ENCODE measurements at places on chromosomes 11 and 22.

- DNase-seq, result no peak
Measured at GRCh38 chr11:27618281-27618915, 81.9 kb downstream of the BDNF start.

DNA sequence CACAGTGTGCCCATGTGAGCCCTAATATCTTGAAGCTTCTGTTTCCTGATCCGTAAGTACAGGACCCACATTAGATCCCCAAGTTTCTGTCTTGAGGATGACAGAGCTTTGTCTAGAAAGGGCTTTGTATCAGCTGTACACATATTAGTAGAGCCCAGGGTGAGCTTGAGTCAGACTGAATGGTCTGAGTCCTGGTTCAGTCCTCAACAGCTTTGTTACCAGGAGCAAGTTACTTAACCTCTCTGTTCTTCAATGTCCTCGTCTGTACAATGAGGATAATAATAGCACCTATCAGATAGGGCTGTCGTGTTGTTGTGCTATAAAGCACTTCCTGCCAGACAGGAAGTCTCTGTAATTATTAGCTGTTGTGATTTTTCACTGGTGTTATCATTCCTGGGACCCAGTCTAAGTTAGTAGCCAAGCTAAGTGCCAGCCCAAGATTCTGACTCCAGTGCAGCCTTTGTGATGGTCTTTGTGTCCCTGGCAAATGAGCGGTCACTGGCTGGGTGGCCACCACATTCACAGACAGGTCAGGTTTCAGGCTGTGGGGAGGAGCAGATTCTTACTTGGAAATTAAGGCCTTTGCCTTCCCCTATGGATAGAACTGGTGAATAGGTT is 6.8 kb downstream of the TOM1 start:
- DNase-seq, result peak; percentile 14

- DNase-seq, result peak; percentile 89
Measured at GRCh38 chr11:128409476-128409875, 177.9 kb downstream of the ETS1 start.

DNA sequence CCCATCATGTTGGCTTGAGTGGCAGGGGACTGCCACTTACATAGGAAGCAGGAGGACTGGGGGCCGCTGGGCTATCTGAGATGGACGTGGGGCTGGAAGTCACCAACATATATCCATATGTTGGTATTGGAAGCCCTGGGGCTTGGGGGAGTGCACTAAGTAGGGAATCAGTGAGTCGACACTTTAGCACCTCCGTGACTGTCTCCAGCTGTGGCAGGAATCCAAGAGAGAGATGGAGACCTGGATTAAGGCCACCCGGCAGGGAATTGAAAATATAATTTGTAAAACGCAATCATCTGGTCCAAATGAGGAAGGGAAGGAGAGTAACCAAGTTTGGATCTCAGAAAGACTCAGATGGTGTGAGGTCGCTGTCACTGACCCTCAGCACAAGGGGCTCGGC is 68.4 kb downstream of the ELFN2 start:
- no peak for DNase-seq

DNA sequence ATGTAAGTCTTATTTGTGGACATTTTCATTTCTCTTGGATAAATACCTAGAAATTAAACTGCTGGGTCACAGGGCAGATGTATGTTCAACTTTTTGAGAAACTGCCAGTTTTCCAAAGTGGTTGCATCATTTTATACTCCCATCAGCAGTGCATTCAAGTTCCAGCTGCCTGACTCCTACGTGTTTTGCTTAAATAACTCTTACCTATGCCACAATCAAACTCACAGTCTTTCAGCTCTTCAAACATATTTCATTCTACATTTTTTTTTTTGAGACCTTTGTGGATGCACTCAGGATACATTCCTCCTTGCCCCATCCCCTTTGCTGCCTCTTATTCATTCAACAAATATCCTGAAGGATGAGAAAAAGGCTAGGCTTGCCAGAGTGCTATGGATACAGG is 9.2 kb downstream of the TCF20 start:
- peak; percentile 81 for DNase-seq

GRCh38 chr11:14371249-14371648 is 12.3 kb upstream of the RRAS2 start:
- DNase-seq, result no peak

GRCh38 chr22:27993201-27993635 is 74.2 kb upstream of the PITPNB start:
- no peak for DNase-seq

- DNase-seq, result no peak
Measured at GRCh38 chr11:85539029-85539689, 88.0 kb downstream of the DLG2 start.

DNA sequence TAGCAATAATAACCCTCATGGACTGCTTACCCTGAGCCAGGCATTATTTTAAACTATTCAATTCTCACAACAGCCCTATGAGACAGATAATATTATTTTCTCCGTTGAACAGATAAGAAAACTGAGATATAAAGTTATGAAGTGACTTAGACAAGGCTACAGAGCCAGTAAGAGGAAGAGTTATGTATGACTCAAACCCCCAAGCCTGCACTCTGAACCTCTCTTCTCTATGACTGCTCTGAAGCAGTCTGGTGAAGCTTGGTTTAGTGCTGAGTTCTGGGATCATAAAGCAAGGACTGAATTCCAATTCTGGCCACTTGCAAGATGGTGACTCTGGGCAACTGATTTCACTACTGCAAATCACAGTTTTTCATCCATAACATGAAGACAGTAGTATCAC is 34.5 kb downstream of the TNKS1BP1 start:
- DNase-seq, result peak; percentile 52

- no peak for DNase-seq
Measured at GRCh38 chr11:118872403-118872821, 11.3 kb upstream of the CXCR5 start.

DNA sequence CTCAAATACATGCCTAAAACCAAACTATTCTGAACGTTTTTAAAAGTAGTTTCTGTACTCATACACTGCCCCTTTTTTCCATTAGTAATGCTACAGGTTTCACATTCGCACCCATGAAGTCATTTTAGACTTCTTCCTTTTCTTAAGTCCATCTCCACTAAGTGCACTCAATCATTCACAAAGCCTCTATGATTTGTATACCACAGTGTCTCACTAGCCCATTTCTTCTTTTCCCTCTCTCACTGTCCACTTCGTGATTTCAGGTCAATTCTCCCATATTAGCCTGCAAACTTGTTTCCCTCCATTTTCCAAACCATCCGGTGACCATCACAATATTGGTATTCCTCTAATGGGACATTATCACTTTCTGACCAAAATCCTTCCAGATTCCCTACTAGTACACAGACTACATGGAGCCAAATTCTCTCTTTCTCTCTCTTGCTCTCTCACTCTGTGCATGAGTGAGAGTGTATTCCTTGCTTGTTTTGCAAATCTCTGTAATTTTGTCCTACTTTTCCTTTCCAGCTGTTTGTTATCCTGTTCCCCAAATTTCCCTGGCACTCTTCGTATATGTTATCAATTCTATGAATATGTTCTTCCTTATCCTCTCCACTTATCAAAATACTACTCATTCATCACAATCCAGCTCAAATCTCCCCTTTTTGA is 3.4 kb upstream of the ZC3H12C start:
- no peak for DNase-seq

GRCh38 chr11:20035701-20036601 is 124.3 kb downstream of the DBX1 start:
- DNase-seq, result peak; percentile 80

DNA sequence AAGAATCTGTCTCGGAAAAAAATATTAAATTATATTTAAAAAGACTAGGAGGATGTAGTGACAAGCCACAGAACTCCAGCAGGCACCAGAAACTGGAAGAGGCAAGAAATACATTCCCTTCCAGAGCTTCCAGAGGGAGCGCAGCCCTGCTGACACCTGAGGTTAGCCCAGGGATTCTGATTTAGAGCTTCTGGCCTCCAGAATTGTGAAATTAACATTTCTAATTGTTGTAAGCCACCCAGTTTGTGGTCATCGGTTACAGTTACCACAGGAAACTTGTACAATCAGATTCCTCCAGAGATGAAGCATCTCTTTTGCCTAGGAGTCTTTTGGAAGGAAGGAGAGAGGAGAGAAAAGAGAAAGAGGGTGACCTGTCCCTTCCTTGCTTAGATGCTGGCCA is 6.4 kb upstream of the UBASH3B start:
- DNase-seq, result no peak

GRCh38 chr11:635945-636510 is 1.0 kb upstream of the DRD4 start:
- no peak for DNase-seq

DNA sequence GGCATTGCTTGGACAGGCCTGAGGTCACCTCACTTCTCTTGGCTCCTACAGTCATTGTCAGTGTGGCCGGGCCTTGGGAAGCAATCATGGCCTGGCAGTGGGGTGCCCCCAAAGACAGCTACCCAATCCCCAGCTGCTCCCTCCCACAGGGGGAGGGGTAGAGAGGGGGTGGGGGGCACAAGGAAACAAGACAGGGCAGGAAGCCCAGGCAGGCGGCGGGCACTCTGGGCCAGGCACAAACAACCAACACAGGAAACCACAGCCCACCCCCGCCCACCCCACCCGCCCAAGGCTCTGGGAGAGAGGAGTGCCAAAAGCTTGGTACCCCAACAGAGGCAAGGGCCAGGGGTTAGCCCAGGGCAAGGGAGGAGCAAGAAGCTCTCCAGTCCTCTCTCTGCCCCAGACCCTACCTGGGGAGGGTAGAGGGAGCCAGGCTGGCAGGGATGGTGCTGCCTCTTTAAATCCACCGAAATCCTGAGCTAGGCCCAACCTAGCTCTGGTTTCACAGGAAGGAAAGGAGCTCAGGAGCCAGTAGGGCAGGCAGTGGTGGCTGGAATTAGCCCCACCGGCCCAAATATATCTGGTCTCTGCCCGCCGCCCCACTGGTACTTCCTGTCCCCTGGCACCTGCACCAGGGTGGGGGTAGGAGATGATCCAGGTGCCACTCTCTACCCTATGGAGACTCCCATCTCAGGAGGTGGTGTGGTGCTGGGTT is 12.2 kb downstream of the BCL9L start:
- no peak for DNase-seq

DNA sequence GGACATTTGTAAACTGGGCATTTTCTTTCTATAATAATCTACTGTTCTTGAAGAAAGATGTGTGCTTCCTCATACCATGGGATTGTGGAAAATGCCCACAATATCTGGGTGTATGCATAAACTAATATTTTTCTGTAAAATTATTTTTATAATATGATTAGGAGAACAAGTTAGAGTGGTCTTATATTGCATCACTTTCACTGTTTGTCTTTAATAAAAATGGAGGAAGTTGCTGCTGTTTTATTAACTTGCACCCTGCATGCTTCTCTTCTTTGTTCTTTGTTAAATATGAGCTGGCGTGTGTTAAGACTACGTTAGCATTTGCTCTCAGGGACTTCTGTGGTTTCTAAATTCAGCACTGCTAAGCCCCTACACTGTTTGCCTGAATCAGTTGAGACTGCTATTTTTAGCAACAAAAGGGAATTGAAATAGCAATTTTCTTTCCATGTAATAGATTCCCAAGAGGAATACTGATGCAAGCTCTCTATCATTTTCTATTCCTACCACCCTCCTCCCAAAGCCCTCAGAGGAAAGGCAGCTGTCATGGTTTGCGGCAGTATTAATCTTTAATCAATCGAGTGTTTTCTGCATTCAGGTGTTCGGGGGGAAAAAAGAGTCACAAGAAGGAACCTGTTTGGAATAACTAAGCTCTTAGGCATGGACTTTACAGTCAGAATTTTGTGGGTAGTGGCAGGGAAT is 56.1 kb downstream of the HSD17B12 start:
- DNase-seq, result peak; percentile 65

- DNase-seq, result no peak
Measured at GRCh38 chr22:27614006-27614649, 187.4 kb downstream of the MN1 start.

GRCh38 chr11:104657083-104657482 is 241.2 kb downstream of the CASP12 start:
- no peak for DNase-seq

GRCh38 chr11:1570896-1571759 is 943 bp downstream of the DUSP8 start:
- no peak for DNase-seq

DNA sequence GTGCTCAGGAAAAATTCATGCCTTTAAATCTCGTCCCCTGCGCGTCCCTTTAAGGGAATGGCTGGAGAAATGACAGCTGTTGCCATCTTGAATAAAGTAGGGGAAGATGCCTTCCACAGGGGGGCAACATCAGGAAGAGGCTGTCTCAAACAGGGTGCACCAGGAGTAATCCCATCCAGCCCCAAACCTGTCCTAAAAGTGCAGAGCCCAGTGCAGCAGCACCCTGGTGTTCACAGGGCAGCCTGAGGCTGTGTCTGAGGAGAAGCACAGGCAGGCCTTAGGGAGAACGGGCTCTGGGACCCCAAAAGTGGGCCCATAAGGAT is 10.8 kb upstream of the C11orf96 start:
- no peak for DNase-seq

DNA sequence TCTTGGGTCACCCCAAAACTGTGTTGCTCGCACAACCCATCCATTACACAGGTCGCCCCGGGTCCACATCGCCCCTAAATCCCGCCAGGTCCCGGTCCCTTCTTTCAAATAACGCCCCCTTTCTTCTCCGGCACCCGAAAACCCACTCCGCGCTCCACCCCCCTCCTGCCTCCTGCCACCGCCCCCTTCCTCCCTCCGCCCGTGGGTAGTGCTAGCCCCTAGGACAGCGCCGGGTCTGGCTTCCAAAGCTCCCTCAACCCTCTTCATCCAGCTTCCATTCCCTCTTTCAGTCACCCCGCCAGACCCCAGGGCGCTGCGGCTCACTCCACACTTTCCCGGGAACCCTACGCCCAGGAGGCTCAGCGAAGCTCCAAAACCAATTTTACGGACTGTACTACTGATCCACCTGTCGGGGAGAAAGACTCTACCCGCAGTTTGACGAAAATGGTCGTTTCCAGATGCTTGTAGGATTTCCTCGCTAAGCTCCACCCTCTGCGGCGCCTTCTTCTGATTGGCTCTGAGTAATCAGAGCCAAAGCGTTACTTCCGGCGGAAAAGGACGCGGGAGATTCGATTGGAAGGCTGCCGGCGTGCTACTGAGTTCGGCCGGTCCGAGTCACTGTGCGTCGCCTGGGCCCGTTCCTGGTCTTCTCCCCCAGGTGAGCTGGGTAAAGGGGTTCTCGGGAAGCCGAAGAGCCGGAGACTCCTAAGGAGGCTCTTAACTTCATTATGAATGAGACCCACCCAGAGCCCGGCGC is at the start of gene DDIAS:
TSS of gene DDIAS (plus strand) at position 572 of the 757 bp plus-strand sequence. CDS start 13,003 bp downstream, outside the sequence.
- DNase-seq, result peak; percentile 98

- no peak for DNase-seq
Measured at GRCh38 chr11:34595391-34595790, 25.5 kb upstream of the EHF start.

DNA sequence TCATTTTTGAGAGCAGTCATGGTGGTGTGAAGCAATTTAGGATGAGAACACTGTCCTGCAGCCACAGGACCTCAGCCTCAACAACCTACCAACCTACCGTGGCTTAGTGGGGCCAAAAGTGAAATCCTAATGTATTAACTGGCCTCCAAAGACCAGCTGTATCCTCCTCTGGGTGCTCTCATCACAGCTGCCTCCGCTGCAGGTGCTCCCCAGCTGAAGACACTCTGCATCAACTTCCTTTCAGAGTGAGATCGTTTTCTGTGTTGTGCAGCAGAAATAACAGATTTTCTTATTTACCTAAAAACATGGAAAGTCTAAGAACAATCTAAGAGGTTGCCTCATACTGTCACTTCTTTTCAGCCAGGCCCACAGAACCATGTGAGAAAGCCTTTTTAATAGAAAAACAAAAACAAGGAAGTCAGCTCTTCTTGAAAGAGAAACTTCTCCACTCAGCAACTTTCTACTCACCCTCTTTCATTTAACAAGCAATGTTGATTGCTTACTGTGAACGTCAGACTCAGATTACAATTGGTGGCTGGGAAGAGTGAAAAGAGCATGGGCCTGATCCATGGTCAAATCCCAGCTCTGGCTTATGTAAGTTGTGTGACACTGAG is 136.1 kb downstream of the TENM4 start:
- no peak for DNase-seq
